MG63 (cell line): ENCODE measurements at places on chromosomes 2 and 18. TPM values are rescaled to one million over a fixed set of nuclear protein-coding genes. Genes with fewer than 3 reads are reported as not detected.
A peak's percentile ranks its signal among the peaks of the same experiment; 100 is the strongest.

GRCh38 chr2:65999796-66000195 lies 435.1 kb upstream of the MEIS1 start:
- no peak for DNase-seq

Gene INHBB
- 1.8 and 3.9 TPM in 2 replicates for total RNA-seq

Gene LINC00305
- not detected in 2 replicates for total RNA-seq

DNA sequence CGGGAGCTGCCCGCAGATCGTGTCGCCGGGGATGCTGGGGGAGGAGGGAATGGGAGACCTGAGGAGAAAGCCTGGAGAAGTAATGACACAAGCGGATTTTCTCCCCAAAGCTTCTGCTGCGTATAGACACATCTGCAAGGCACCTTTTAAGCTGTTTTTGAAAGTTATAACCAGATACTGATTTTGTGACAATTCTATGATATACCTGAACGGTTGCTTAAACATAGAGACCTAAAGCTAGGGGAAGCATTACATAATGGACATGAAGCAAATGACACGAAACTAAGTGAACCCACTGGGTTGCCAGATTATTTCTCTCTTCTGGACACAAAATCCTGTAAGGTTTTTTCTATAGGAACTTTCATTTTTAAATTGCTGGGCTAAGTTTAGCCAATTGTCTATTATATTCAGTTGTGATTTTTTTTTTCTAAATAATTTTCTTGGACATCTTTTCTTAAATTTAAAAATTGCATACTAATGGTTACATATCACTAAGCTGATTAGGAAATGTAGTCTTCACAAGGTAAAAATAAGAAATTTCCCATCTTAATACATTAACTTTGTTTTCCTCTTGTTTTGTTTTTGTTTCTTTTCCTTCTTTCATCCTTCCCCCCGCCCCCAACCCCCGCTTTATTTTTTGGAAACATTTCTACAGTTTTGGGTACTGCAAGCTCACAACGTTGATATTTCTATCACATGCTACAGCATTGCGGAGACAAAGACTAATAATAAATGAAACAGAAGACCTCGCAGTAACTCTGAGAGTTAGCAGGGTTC lies 1.3 kb downstream of the OSBPL6 start:
- DNase-seq, result no peak

GRCh38 chr18:23354625-23355024 lies 98.5 kb upstream of the RIOK3 start:
- peak; percentile 58 for DNase-seq

Gene C18orf32
- total RNA-seq, result 38.0 and 54.8 TPM in 2 replicates

Gene GORASP2
- 51.6 and 113 TPM in 2 replicates for total RNA-seq

Gene TRPM8
- not detected in 2 replicates for total RNA-seq

Gene ZNF24
- total RNA-seq, result 13.1 and 15.2 TPM in 2 replicates

DNA sequence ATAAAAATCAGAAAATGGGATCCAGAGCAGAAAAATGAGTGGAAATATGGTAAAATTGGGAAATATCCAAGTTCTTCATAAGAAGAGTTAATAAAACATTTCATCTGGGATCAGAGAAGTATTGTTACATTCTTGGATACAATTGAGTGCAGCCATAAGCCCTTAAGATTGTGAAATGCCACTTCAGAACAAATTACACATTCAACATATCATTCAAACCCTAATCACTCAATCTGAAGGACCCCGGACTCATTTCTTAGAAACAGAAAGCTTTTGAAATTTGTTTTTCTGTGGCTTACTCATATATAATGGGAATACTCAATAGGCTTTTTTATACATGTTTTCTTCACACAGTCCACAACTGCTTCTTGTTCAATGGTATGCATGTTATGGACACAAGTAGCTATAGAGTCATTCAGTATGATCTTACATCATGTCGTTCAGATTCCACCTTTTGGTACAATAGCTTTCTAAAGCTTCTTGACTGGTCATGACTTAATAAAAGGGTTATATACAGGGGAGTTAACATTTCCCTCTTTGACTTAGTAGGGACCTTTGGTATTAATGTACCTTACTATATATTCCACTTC lies 39.9 kb downstream of the SCN7A start:
- no peak for DNase-seq

GRCh38 chr18:34752056-34752455 lies 42.0 kb downstream of the DTNA start:
- DNase-seq, result no peak

DNA sequence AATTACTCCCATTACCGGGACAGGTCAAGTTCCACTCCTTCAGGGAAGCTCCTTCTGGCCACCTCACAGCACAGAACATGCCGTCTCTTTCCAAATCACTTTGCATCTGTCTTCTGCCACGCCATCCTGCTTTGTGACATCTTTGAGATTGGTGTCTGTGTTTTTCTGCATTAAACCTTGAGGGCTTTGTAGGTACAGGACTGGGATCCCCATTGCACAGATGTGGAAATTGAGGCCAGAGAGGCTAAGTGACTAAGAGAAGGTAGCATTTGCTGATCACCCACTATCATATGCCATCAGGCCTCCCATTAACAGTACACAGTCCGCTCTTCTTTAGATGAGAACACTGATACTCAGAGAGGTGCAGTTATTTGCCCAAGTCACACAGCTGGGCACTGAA lies 9.5 kb upstream of the CYP27C1 start:
- no peak for DNase-seq

- DNase-seq, result no peak
Measured at GRCh38 chr18:6712401-6712800, 17.1 kb upstream of the ARHGAP28 start.

- no peak for DNase-seq
Measured at GRCh38 chr2:88005776-88006175, 10.6 kb downstream of the RNU2-63P start.

GRCh38 chr2:102264952-102265351 lies 46.4 kb upstream of the IL1RL1 start:
- no peak for DNase-seq

DNA sequence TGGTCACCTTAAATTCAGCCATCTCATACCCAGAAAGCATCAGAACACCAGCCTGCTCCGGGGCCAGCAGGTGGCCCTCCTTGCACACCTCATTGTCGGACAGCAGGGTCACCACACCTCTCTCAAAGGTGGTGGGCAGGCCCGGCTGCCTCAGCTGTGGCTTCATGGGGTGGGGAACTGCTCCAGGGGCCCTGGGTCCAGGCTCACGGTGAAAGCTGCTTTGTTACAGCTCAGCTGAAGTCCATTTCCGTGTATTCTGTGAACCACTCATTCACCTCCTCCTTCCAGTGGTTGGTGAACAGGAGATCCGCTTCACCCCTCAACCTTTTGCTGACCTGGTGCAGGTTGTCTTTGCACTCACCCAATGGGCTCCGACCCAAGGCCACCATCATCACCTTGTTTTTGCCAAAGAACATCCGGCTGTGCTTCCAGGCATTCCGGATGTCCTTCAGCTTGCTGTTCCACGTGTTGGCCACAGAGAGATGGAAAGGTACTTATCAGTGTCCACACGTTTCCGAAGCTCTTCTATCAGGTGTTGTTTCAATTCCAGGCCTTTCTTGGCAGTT lies 78.6 kb upstream of the LDLRAD4 start:
- DNase-seq, result no peak

Gene SERPINB12
- not detected in 2 replicates for total RNA-seq

DNA sequence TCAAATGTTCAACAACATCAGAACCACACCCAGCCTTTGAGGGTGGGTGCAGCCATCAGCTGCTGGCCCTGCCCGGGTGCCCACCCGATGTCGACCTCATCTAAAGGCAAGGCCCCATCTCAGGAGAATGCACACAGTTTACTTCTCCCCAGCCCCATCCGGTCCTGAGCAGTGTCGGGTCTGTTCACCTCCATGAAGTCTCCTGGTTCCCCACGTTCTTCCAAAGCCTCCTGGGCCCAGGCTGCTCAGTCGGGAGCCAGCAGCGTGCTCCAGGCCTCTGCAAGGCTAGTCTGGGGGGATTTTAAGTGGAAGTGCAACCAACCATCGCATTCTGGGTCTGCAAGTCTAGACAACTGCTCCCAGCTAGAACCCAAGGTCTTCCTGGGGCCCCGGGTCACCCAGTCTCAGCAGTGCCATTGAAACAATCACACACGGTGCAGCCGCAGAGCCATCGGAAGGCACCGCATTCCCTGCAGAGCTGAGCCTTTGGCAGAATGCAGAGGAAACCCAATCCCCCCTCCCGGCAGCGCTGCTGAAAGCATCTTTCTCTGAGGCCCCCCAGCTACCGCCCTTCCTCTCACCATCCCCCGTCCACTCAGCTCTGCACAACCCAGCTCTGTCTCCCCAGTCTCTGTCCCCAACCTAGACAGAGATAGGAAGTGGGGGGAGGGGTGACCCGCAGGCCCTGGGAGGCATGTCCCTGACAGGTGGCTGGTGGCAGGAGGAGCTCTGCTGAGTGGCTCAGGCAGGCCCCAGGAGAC lies 8.5 kb downstream of the ESPNL start:
- DNase-seq, result no peak

DNA sequence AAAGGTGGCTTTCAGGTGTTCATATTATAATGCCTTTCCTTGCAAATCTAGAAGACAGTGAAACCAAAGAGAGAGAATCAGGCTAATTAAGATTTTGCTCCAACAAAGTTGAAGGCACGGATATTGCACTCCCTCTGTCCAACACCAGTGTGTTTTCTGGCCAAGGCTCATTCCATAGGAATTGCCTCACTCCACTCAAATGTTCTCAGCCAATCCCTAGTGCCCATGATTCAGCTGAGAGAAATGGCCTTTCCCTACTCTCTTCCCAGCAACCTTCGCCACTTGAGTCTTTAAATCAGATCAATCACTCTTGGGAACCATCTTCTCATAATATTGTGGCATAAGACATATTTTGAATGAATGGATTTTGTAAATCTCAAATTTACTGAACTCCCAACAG lies 768.2 kb upstream of the ACVR2A start:
- DNase-seq, result peak; percentile 28

DNA sequence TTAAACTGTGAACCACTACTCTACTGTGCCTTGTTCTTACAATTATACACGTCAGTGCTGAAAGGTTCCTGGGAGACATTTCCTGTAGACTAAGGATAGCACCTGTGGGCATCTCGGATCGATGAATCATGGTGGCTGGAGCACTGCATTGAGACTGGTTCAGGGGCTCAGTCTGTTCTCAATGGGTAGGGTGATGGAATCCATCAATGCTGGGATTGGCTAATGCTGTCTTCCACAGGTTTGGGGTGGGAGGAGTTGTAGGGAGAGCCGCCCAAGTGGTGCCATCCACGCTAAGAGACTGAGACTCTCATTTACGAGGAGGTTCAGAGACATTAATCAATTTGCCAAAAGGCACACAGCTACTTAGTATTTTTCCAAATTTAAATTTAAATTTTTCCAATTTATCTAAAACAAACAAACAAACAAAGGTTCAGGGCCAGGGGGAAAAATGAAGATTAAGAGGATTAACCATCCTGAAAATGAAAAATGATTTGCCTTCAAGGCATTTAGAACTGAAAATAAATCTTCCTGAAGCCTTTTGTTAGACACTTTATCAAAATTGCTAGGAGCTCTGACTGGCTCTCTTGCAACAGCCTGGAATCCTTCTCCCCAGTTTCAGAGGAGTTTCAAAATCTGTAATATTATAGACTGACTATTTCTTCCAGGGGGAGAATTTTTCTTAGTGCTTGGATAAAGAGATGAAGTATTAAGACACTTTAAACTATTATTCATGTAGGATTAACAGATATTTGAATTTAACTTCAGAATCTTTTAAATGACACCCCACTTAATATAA lies 359.2 kb downstream of the TGIF1 start:
- DNase-seq, result no peak

Gene SOWAHC
- 10.0 and 15.2 TPM in 2 replicates for total RNA-seq

GRCh38 chr18:56235481-56236013 lies 402.8 kb downstream of the TXNL1 start:
- no peak for DNase-seq

Gene TMEM37
- 0.56 TPM in 1 of 2 replicates, not detected in the other for total RNA-seq

Gene TSPYL6
- total RNA-seq, result not detected in 2 replicates

DNA sequence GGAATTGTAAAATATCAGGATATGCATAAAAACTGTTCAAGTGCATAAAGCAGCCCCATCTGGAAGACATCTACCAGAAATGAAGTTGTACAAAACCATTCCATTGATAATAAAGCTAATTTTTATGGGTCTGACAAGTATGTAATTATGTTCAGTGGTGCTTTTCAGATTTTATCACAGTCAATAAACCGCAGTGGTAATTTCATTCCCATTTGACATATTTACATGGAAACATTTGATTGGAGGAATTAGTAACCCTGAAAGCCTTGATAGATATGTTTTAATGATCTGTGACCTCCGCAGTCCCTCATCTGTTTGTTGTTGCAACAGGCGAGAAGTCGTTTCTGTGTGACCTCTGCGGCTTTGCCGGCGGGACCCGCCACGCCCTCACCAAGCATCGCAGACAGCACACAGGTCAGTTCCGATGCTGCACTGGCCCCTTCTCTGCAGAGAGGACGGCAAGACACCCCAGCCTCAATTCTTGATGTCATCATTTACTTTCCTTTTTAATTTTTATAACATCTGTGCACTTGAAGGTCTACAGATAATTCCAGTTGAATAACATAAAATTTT lies 283.1 kb downstream of the ZNF407 start:
- DNase-seq, result no peak

DNA sequence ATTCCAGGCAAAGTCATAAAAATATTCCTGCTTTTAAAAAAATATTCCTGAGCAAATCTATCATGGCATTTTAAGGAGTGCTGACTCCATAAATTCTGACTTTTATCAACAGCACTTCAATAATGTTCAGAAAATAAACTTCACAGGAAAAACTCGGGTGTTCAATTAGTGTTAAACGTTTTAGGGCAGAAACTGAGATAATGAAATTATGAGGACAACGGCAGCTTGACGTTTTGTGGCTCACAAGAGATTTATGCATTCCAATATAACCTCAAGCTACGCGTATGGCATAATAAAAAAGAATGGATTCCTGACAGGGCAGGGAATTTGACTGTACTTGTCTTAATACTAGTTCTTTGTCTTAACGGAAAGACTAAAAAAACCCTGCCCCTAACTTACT lies 133.2 kb downstream of the ICOS start:
- DNase-seq, result no peak

Gene CIB4
- total RNA-seq, result not detected in 2 replicates

Gene CFAP65
- total RNA-seq, result 0.03 TPM in 1 of 2 replicates, not detected in the other

DNA sequence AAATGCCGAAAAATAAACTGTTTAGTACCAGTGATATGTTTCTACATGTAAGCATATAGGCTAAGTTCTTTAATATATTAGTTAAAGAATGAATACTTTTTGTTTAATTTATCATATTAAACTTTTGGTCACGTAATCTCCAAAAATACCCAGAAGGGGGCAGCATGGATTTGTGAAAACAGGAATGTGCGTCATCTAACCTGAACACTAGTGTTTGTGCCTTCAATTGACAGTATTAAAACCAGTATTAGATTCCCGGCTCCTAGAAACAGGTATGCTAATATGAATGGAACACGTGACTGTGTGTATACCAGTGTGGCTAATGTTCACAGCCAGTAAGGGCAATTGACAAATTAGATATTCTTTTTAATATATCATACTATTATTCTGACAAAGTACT lies 51.8 kb downstream of the WDR7 start:
- DNase-seq, result no peak
